ENCODE measurements at places on chromosomes 7 and 10. TPM values are rescaled to one million over a fixed set of nuclear protein-coding genes. Genes with fewer than 3 reads are reported as not detected.

The CC2D2B gene
- total RNA-seq: not detected

The HMX2 gene
- total RNA-seq: not detected

The SYT15 gene
- 0.75 TPM for total RNA-seq

The BHLHA15 gene
- not detected for total RNA-seq

The SLC39A12 gene
- total RNA-seq: not detected

The AGR3 gene
- not detected for total RNA-seq

The GPRIN2 gene
- total RNA-seq: not detected

The CPN1 gene
- not detected for total RNA-seq

The LRRN3 gene
- 253 TPM for total RNA-seq

The OGDHL gene
- not detected for total RNA-seq

The GARIN1A gene
- total RNA-seq: 0.17 TPM

The ZNF467 gene
- total RNA-seq: 1.2 TPM

All from activated naive CD4-positive, alpha-beta T cell treated with anti-CD3 and anti-CD28 coated beads, Interleukin-2, amount 10 ng/mL, durations not matched to agents 5 hours and 36 hours (primary cell).